ENCODE measurements at places on chromosomes 12 and 14.
A peak's percentile ranks its signal among the peaks of the same experiment; 100 is the strongest.

DNA sequence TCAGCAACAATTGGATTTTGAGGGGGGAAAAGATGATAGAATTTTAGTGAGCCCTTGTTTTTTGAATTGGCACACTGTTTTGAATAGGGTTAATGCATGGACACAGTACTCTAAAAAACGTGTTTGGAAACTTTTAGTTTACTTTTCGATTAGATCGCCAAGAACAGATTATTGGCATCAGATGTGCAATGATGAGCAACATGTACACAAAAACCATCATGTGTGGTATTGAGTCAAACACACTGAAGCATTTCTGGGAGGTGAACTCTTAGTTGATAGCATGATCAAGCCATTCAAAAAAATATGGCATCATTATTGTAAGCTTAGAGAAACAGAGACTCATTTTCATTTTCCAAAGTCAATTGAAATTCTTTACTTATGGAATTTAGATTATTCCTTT is 329.2 kb downstream of the ADAMTS20 start:
- DNase-seq, result no peak

GRCh38 chr12:85814071-85814470 is 22.1 kb downstream of the RASSF9 start:
- no peak for DNase-seq

- no peak for DNase-seq
Measured at GRCh38 chr14:71399057-71399487, 491.8 kb downstream of the PCNX1 start.

DNA sequence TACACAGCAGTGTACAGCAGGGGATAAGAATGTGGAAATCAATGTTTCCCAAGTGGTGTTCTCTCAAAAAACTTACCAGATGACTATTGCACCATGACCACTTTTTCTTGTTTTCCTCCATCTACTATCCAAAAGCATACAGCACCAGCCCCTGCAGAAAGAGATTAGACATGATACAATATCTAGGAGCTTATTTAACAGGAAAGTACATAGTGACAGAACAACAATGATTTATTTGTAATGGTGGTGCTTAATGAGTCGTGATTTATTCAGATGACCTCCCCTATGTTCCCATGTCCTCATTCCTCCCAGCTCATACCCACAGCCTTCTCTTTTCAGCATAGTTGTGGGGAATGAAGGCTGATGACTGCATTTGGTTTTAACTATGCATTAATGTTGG is 413.6 kb downstream of the BTG1 start:
- DNase-seq, result no peak

GRCh38 chr12:123050331-123050831 is 69.9 kb downstream of the ARL6IP4 start:
- no peak for DNase-seq

- no peak for DNase-seq
Measured at GRCh38 chr14:104075530-104076151, 9.9 kb upstream of the ASPG start.

GRCh38 chr14:104843442-104844305 is 21.4 kb upstream of the CEP170B start:
- DNase-seq, result no peak

- DNase-seq, result no peak
Measured at GRCh38 chr14:29262979-29263378, 496.4 kb downstream of the FOXG1 start.

DNA sequence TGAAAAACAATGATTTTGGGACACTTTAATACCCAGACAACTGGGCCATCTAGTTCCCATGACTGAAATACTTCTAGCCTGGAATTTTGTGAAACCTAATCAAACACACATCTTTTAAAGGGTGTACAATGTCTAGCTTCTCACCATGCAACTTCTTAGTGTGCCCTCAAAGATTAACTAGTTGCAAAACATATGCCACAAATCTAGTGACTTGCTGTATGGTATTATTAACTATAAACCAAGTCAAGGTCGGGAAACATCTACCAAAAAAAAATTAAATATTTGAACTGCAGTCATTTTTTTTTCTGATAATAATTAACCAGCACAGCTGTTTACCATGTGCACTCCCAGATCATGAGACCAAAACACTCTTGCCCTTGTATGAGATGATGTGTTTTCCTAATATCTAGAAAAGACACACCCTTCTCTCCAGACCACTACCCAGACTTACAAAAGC is 171.8 kb upstream of the FOXN3 start:
- no peak for DNase-seq

GRCh38 chr12:124410354-124411175 is 115.7 kb downstream of the RFLNA start:
- DNase-seq, result no peak

DNA sequence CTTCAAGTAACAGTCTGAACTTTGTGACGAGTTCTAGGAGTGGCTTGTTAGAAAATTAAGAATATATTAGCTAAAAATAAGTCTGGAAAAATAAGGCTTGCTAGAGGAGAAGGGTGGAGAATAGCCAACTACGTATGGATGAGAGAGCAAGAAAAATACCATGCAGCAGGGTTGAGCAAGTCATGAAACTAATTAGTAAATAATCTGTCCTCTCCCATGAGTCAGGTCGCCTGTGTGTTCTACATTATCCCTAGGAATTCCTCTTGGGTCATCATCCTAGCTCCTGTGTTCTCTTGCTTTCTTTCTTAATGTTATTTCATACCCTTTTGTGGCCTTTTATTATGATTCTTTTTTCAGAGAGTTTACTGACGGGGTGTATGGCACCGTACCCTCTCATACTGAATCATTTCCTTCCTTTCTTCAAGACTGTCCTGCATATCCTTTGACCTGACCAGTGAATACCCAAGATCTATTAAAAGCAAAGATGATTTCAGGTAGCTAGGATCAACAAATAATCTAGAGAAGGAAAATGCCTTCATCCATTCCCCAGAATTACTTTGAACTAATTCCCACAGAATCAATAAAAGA is 177.2 kb upstream of the NPAS3 start:
- no peak for DNase-seq

- DNase-seq, result no peak
Measured at GRCh38 chr14:85142982-85143381, 387.0 kb upstream of the FLRT2 start.

DNA sequence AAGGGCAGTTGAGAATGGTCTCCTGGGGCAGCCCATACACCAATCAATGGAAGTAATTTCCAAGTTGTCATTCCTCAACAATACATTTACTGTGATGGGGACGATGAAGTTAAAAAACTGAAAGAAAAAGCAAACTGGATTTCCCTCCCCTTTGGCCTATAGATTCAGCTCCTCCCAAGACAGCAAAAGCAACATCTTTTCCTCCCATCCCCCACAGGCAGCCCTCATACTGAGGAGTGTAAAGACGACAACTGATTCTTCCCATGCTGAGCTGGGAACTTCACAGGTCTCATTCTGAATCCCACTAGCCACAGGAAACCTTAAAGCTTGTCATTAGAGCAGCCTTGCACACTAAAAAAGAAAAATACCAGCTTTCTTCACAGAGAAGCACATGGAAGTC is 48.5 kb downstream of the PITPNM2 start:
- DNase-seq, result no peak

DNA sequence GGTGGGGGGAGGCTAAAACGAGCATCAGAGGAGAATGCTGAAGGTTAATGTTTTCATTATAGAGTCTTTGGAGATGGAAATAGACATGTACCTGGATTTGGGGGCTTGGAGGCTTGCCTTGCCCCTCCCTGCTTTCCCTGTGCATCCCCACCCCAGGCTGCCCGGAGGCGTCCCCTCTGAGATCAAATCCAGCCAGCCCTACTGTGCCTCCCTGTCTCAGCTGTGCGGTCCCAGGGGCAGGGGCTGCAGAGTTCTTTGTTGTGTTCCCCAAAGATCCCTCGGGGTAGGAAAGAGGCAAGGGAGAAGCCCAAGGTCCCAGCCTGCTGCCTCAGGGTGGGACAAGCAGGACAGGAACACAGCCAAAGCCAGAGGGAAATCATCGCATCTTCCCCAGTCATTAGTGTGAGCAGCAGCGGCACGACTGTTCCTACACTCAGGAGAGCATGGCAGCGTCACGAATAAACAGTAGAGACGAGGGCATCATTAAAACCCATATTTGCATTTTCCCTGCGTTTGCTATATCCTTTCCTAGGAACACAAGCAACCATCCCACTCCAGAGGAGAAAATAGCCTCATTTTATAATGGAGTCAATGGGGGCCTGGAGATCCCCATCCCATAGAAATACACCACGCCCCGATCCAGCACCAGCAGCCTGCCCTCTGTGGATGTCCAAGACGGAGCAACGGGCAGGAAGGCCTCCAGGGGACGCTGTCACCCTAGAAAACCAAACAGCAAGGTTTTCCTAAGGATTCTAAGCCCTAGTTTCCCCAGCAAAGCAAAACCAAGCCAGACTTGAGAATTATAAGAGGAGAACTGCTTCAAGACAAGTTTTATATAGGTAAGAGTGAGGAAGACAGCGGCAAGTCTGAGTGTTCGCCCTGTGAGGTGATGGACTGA is 32.4 kb downstream of the ANO2 start:
- no peak for DNase-seq

- peak; percentile 27 for DNase-seq
Measured at GRCh38 chr12:112937741-112938719, at the start of gene OAS3. Gene OAS3, plus strand, starts transcription at chr12:112938474. Its CDS starts 57 bp downstream, at chr12:112938531.

DNA sequence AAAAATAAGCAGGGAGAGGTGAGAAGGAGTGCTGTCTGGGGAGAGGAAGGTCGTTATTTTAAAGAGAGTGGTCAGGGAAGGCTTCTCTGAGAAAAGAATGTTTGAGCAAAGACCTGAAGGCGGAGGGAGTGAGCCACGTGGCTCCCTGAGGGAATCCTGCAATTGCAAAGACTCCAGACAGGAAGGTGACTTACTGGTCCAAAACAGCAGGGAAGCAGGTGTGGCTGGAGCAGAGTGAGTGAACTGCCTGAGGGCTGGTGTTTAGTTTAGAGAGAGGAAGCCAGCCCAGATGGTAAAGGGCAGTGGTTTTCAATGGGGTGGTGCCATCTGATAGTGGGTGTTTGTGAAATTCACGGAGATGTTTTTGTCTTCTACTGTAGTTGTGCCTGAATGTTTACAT is 58.8 kb upstream of the LTA4H start:
- no peak for DNase-seq

- no peak for DNase-seq
Measured at GRCh38 chr12:43214166-43214565, 337.8 kb downstream of the ADAMTS20 start.

DNA sequence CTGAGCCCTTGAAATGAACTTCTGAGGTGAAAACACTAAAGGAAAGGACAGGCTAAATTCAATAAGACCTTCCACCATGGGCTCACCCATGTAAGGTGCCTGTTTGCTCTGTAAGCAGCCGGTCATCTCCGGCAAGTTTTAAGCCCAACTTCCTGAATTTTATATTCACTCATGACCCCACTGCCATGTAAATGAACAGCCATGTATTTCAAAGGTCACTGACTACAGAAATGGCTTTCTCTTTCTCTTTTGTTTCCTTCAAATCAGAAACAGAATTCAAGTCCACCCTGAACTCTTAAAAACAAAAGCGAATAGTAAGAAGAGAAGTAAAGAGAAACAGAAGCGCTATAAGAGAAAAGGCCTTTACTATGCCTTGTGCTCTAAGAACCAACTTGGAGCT is 61.7 kb upstream of the OVCH1 start:
- DNase-seq, result no peak

GRCh38 chr14:76901171-76902055 is 75.2 kb downstream of the LRRC74A start:
- peak; percentile 8 for DNase-seq

DNA sequence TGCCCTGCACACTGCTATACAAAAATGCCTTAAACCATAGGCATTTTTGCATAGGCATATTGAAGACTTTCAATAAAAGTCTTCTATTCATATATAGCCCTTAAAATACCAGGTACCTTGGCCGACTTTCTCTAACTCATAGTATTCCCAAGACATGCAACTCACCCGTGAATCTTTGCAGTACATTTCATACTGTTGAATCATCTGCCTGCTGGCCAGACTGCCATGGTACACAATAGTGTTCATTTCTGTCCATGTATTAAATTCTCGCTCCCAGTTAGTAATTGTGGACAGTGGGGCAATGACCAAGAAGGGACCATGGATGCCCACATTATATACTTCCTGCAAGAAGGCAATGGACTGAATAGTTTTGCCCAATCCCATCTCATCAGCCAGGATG is 24.3 kb upstream of the SUPT16H start:
- peak; percentile 27 for DNase-seq

DNA sequence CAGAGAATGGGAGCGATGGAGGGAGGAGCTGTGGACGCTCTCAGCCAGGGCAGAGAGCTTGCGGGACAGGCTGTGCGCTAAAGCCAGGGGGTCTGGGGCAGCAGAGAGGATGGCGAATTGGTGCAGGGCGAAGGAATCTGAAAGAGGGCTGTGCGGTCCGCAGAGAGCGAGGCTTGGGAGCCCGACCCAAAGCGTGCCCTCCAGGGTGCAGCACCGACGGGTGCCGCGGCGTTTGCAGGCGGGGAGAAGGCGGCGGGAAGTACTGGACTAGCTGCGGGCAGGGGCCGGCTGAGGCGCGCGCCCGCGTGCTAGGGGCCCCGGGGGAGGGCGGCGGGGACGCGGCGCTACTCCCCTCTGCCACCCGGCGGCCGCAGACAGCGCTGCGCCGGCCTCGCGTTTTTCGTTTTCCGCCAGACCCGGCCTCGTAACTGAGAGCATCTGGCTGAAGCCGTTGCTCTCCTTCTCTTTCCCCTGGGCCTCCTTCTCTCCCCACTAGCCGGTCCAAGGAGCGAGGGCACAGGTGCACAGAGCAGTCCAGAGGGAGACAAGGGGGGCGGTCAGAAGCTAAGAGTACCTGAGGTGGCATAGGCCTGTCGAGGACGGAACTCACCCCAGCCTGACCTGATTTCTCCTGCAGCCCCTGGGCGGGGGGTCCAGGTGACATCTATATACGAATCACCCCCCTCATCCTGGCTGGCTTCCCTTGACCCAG is 24.9 kb downstream of the SLC6A12 start:
- DNase-seq, result peak; percentile 25

- no peak for DNase-seq
Measured at GRCh38 chr14:43872752-43873655, 634.1 kb downstream of the FSCB start.

GRCh38 chr12:112979041-112979680 is 842 bp downstream of the OAS2 start:
- DNase-seq, result no peak

GRCh38 chr12:88471331-88472045 is 108.8 kb downstream of the KITLG start:
- DNase-seq, result no peak

DNA sequence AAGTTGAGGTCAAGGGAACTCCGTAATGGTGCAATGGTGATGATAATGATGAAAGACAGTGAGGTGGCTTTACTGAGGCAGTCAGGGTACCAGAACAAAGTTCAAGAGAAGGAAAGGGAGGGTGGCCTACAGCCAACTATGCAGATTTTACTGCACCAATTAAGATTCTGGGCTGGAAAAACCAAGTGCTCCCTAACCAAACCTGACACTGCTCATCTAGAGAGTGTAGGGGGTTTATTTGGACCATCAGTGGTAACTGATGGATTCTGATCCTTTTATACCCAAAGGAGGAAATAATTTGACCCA is 387 bp downstream of the LRRC9 start:
- no peak for DNase-seq

GRCh38 chr12:128318341-128318740 is 51.4 kb downstream of the TMEM132C start:
- DNase-seq, result no peak

DNA sequence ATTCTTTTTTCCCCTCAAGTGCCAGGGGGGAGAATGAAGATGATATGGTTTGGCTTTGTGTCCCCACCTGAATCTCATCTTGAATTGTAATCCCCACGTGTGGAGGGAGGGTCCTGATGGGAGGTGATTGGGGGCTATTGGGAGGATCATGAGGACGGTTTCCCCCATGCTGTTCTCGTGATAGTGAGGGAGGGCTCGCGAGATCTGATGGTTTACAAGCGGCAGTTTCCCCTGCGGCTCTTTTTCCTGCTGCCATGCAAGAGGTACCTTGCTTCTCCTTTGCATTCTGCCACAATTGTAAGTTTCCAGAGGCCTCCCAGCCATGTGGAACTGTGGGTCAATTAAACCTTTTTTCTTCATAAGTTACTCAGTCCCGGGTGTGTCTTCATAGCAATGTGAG is 173.7 kb downstream of the CAND1 start:
- no peak for DNase-seq

Data from amniotic stem cell (primary cell).